ENCODE measurements at places on chromosomes 11 and 22.

DNA sequence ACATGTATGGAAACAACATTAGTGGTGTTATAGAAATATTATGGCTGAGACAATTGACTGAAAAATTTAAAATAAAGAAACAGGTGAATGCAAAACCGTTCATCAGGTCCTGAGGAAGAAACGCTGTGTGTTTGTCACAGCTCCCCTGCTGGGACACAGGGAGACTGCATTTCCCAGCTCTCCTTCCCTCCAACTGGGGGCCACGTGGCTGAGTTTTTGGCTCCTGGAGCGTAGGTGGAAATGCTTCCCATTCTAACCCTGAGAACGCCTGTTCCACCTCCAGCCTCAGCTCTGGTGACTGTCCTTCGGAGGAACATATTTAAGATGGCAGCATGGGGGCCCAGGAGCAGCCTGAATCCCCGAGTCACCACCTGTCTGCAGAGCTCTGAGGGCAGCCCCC is 398.6 kb downstream of the BRD1 start:
- ATAC-seq = no peak

GRCh38 chr11:12624595-12624994 is 49.6 kb upstream of the TEAD1 start:
- ATAC-seq = no peak

- ATAC-seq = no peak
Measured at GRCh38 chr11:34439610-34440198, 970 bp downstream of the CAT start.

GRCh38 chr11:58285483-58286040 is 17.5 kb upstream of the OR10W1 start:
- no peak for ATAC-seq

GRCh38 chr22:21951062-21951461 is 1.6 kb downstream of the PPM1F start:
- no peak for ATAC-seq

GRCh38 chr11:16148301-16148931 is 207.9 kb downstream of the SOX6 start:
- ATAC-seq = no peak

All from esophagus mucosa (tissue), 1 donor.